ENCODE measurements at places on chromosomes 5 and 9. TPM values are rescaled to one million over a fixed set of nuclear protein-coding genes. Genes with fewer than 3 reads are reported as not detected.

DNA sequence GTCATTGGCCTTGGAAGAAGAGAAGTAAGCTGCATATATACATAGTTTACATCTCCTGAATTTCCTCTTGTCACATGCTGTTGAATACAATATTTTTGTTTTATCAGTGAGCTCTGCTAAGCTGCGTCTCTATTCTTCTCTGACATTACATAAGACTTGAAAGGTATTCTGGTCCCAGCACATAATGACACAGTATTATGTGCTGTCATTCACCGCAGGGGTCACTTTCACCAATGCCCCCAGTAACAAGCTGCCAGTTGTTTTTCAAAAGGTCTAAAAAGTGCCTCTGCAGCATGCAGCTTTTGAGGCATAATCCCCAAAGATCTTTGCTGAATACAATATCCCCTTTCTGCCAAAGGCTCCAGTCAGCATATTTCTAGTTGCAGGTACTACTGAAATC, 349.0 kb upstream of the FAM174A start:
- DNase-seq = no peak

GRCh38 chr9:126222835-126223431, 103.7 kb upstream of the MVB12B start:
- DNase-seq = no peak

- DNase-seq = no peak
These were observed 45.3 kb upstream of the RICTOR start for GRCh38 chr5:39119404-39120051.

DNA sequence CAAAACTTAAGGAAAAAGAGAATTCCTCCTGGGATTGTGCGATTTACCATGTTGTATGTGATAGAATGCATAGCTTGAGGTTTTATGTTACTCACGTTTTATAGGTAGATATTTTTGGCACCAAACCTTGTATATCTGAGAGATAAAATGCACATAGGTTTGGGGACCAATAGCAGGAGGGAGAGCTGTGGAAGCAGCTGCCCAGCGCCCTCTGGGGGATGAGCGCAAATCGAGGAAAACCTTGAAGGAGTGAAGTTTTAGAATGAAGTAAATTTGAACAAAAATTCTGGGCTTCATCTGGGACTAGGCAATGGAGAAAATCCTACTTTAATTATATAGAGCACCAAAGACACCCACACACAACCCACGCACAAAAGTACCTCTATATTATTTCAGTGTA, 197.0 kb downstream of the ADCY2 start:
- DNase-seq = no peak

Gene S100Z
- not detected for total RNA-seq

DNA sequence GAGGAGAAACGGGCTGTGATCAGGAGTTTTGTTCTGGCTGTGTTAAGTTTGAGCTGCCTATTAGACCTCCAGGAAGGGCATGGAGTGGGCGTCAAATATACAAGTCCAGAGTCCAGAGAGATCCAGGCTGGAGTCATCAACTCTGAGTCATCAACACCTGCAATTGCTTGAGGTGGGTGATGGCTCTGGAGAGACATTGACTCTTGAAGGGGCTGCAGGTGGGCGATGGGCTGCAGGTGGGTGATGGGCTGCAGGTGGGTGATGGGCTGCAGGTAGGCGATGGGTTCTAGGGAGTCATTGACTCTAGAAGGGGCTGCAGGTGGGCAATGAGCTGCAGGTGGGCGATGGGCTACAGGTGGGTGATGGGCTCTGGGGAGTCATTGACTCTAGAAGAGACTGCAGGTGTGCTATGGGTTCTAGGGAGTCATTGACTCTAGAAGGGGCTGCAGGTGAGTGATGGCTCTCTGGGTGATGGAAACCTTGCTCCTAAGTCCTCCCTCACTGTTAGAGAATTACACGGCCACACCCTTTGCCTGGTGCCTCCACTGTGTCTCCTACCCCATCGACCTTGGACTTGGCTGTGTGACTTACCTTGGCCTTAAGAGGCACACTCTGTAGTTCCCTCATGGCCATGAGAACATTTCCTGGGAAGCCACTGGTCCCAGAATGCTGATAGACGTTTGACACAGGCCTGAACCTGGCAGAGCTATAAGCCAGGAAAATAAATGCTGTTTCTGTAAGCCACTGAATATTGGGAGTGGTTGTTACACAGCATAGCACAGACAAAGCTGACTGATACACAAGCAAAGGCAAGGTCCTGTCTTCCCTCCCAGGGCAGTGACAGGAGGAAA, 10.4 kb upstream of the FIBCD1 start:
- no peak for DNase-seq

Gene OR1Q1
- not detected for total RNA-seq

GRCh38 chr9:37976714-37977477, 73.0 kb upstream of the SLC25A51 start:
- DNase-seq = peak; percentile 74

GRCh38 chr9:130194378-130194932, 22.3 kb downstream of the NCS1 start:
- no peak for DNase-seq

GRCh38 chr9:84917366-84918070, 248.0 kb downstream of the NTRK2 start:
- no peak for DNase-seq

DNA sequence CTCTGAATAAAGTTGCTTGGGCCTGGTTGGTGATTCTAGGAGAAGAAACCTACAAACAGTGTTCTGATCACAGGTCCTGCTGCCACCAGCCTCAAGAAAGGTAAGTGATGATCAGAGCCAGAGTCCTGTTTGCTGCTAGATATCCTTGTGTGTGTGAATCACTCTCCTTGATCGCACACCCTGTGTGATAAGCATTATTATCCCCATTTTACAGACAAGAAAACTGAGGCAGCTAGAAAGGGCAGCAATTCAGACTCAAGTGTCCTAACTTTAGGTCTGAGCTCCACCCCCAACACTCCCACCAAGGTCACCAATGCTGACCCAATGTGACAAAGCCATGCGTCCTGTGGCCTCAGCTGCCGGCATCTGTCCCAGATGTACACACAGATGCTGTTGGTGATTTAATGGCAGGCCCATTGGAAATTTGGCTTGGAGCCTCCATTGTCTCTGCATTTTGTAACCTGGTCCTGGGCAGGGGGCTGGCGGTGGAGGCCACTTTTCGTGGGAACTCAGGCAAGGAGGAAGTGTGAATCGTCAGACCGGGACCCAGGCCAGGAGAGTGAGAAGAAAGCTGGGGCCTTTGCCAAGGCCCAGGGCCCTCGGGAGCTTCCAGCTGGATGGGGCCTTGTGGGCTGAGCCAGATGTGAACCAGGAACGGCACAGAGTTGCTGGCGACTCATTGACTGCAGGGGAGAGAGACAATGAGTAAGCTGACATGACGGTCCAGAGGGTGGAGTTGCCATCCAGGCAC, 29.8 kb upstream of the GGTA1 start:
- peak; percentile 99 for DNase-seq

DNA sequence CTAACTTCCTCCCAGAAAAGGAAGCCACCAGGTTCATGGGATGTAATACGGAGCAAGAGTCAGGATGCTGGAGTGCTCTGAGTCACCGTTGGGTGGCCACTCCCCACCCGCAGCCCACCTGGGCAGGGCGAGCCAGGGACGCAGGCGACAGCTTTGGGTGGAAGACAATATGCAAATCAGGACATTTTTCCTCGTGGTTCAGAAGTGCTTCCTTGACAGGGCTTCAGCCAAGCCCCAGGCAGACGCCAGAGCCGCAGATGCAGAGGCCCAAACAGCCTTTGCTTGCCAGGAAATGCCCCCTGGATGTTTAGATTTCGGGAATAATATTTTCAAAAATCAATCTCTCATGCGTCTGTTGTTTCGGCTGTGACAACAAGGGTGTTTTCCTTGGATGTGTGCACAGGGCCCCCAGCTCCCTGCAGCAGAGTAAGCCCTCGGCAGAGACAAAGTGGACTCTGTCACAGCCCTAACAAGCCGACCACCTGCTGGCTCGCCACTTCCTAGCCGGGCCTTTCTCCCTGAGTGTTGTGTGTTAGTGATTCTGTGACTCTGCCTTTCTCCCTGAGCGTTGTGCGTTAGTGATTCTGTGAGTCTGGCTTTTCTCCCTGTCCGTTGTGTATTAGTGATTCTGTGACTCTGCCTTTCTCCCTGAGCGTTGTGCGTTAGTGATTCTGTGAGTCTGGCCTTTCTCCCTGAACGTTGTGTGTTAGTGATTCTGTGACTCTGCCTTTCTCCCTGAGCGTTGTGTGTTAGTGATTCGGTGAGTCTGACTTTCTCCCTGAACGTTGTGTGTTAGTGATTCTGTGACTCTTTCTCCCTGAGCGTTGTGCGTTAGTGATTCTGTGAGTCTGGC, 11.8 kb upstream of the SLC9A3 start:
- DNase-seq = no peak

DNA sequence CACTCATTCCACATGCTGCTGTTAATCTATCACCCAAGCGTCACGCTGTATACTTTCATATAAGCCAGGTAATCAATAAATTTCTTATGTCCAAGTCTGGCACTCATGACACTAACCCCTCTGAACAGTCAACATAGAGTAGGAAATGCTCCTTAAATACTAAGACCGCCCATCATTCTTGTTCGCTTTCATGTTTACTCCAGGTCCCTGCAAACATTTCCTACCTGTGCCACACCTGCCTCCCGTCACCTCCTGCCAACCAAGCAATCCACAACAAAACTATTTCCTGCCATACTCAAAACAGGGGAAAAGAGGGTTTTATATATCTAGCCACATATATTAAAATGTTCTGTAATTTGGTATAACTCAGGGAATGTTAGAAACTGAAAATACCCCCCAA, 39.0 kb downstream of the ZFR start:
- no peak for DNase-seq

DNA sequence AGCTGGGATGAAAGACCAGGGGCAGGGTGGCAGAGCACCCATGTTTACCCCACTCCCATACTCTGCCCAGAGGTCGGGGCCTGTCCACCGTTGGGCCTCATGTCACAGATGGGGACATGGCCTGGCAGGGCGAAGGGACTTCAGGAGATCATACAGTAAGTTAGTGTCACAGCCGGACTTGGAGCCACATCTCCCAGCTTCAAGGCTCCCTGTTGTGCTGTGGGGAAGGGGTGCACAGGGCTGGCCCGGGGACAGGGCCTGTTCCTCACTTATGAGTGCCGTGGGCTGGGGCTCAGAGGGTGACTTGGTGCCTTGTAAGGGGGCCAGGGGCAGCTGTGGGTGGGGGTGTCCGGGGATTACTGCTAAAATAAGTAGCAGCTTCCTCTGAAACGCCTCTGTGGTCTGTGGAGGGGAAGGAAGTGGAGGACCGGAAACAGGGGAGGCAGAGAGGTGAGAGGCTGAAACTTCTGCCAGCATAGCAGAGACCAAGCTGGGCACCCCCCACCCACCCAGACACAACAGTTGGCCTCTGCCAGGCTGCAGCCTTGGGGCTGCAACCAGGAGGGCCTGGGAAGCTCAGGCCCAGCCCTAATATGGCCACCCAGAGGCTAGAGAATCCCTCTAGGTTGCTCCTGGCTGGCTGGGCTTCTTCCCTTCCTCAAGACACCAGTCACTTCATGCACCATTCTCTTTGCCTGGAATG, 41.1 kb upstream of the NEK6 start:
- DNase-seq = no peak

Gene PRDM9
- total RNA-seq = not detected

DNA sequence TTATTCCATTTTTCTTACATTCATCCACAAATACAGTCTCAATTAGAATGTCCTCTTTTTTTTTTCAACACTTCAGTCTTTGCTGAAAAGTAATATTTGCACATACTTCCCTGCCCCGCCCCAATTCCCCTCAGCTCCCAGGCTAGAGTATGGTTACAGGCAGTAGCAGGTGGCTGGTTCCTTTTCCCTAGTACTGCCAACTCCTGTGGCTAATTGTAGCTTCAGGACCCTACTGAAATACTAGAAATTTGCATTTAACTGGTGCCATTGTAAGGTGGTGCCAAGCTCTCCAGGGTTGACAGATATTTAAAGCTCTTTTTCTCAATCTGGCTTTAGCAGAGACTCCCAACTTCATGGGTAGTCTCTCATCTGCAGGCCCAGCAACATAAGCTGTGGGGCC, 80.3 kb downstream of the FAM81B start:
- no peak for DNase-seq

- DNase-seq = no peak
These were observed 24.2 kb upstream of the ELAVL2 start for GRCh38 chr9:23850242-23850689.

DNA sequence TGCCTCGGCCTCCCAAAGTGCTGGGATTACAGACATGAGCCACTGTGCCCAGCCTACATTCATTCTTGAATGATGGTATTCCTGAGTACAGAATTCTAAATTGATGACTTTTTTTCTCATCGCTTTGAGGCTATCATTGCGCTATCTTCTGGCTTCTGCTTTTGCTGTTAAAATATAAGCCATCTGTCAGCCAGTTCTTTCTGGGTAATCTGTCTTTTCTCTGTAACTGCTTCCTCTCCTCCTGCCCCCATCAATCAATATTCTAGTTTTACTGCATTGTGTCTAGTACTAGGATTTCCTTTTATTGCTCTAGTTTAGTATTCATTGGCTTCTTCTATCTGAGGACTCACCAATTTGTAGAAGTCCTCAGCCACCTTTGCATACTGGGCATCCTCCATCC, 89.0 kb downstream of the PLPP1 start:
- DNase-seq = no peak

Gene GRHPR
- 111 TPM for total RNA-seq
